NCI-H446 treated with DMSO at 0.1 percent for 48 hours (cell line): ENCODE measurements at places on chromosomes 2 and 18.

- DNase-seq = no peak
Measured at GRCh38 chr2:12897181-12897580, 180.4 kb downstream of the TRIB2 start.

DNA sequence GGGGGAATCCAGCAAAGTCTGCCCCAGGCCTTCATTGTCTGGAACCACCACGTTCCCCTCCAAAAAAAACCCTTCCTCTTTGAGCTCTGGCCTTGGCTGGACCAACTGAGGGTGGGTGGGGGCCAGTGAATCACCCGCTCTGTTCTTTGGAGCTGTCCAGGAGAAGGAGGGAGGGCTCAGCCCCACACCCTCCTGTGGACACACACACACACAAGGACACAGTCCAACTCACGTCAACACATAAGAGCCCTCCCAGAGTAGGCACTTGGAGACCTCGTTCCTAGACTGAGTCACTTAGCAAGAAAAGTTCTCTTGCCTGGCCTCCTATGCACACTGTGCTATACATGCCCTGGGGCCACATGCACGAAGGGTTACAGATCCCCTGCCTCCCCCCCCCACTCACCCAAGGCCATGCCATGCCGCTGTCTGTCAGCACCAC is 1.2 kb upstream of the TNS1 start:
- no peak for DNase-seq

DNA sequence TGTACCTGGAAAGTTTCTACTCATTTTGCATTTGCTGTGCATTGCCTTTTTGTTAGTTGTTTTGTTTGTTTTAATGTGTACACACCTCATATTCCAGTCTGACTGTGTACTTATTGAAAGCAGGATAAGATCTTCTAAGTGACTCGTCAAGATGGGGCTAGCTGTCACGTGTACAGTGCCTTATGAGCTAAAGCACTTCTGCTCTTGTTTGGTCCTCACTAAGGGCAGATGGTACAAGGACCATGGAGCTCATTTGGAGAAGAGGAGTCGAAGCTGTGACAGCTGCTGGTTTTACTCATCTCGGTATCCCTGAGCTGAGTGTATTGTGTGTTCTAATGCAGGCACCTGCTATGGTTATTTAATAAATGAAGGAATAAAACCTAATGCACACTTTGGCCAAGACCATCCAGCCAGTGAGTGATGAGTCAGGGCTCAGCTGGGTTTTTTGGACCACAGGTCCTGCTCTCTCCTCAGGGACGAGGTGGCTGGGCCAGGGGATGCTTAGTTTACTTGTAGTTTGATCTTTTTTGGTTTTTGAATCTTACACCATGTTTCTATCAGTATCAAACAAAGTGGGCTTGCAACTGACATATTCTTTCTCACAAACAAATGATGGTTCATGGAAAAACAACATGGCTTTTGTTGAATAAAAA is 152.5 kb upstream of the APCDD1 start:
- DNase-seq = peak; percentile 79

- no peak for DNase-seq
Measured at GRCh38 chr2:221077251-221077650, 494.9 kb downstream of the EPHA4 start.

GRCh38 chr2:219459460-219460311 is 25.0 kb downstream of the SPEG start:
- peak; percentile 21 for DNase-seq

- no peak for DNase-seq
Measured at GRCh38 chr18:13934676-13935075, 19.3 kb upstream of the MC2R start.

DNA sequence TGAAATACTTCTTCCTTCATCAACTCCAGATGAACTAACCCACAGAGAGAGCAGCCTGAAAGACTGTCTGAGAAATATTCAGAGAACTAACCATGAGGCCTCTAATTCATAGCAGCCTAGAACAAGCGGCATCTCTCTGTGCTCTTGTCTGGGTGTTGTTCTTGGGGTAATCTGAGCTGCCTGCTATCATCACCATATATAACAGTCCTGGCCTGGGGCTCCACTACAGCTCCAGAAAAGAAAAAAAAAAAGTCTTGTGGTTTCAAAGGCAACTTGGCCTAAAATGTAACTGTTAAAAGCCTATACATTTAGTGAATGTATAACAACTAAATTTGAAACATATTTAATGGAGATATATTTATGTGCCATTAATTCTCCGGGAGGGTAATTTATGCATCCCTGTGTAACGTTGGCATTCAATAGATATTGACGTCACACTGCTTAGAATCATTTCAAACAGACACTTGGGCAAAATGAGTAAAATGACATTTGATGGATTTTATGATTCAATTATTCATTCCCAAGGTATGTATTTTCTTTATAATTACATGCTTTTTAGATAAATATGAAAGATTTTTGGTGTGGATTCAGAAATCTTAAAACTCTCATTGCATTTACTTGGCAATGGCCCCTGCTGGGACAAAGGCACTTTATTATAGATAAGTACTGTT is 294.3 kb downstream of the HRH4 start:
- DNase-seq = no peak

- no peak for DNase-seq
Measured at GRCh38 chr2:197614532-197614931, 60.9 kb downstream of the RFTN2 start.

DNA sequence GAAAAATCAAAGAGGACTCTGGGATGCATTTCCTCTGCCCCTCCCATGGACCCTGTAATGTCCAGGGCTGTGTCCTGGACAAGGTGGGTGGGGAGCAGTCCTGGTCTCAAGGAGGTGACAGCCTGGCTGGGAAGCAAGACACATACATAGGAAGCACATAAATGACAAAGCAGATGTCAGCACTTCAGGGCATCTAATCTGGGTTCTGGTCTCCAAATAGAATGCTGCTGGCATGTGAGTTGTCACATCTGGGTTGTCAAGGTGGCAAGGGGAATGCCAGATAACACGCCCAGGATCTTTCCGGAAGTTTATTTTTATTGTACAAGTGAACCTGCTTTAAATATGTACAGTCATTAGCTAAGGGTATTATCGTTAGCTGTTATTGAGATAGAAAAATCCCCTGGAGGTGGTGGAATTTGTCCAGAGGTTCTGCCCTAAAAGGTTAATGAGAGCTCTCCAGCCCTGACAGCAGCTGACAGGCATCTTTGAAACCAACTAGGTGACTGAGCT is 5.6 kb downstream of the IL1F10 start:
- DNase-seq = no peak

DNA sequence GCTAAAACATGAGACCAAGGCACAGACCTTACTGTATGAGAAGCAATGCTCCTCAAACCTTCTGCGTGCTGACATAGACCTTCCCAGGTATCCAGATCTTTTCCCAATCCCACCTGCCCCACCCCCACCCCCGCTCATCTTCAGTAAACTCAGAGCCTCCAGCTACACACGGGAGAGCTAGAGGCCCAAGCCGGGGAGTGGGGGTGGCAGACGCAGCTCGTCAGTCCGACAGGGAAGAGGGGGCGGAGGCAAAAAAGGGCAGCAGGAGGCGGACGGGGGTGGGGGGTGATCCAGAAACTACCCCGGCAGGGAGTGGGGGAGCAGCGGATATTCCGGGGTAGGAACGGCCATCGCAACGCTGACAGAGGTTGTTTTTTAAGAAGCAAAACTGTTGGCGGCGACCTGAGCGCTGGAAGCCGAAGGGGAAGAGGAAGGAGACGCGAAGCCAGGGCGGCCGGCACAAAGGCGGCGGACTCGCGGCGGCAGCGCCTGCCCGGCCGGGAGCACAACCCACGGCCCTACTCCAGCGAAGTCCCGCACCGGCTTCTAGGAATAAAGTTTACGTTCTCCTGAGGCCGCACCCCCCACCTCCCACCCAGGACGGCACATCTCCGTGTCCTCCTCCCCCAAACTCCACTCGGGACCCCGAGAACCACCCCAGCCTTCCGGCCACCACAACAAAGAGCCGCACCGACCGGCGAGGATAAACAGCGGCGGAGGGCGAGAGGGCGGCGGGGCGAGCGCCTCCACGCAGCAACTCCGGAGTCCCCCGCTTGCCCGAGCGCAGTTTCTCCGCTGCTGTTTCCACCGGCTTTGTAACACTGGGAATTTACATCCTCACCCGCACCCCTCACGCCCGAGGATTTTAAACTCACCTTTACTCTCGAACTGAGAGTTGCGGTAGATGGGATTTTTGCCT is 722 bp downstream of the BAZ2B start:
- DNase-seq = peak; percentile 86

GRCh38 chr2:220665108-220665471 is 907.0 kb downstream of the EPHA4 start:
- no peak for DNase-seq

GRCh38 chr2:159074605-159075004 is 106.2 kb downstream of the TANC1 start:
- DNase-seq = no peak

DNA sequence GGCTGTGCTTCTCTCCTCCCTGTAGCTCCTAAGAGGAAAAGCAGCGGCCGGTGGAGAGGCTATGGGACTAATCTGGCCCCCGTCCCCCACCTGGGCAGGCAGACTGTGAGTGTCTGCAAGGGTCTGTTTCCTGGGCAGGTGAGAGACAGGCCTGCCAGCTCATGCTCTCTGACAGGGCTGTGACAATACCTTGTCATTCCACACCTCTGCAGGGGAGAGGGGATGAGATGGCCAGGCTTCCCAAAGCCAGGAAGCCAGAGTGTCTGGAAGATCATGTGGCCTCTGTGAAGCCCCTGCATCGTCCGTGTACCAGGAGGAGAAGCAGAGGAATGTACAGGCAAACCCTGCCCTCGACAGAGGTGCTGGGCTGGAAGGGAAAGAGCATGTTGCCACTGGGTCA is 142.5 kb upstream of the GATA6 start:
- DNase-seq = no peak

- peak; percentile 43 for DNase-seq
Measured at GRCh38 chr2:182248362-182248761, 178.5 kb downstream of the PDE1A start.

DNA sequence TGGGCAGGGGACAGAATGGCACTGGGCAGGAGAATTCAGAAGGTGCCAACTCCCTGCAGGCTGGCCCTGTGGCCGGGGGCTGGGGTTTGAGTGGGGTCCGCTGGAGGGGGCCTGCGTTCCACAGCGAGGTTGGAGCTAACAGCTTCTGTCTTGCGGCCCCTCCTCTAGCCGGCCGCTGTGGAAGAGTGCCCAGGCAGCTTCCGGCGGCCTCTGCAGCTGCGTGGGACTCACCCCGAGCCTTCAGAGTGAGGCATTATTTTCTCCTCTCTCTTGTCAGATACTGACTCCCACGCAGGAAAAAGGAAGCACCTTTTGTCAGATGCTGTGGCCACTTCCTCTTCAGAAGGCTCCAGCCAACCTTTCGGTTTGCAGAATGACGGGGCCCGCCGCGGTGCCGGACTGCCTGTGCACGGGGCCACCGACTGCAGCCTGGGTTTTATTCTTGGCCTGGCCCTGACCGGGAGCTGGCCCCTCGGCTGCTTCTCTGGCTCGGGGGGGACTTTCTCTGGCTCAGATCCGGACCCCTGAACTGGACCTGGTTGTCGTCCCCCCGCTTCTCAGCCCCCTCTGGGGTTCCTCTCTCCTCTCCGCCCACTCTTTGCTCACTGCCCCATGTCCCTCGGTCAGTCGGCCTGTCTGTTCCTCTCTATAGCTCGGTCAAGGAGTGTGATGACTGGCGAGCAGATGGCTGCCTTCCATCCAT is 40.1 kb downstream of the ARHGAP25 start:
- no peak for DNase-seq

- no peak for DNase-seq
Measured at GRCh38 chr2:179773986-179774385, 87.4 kb downstream of the ZNF385B start.

- no peak for DNase-seq
Measured at GRCh38 chr2:162060532-162060931, 13.5 kb downstream of the DPP4 start.

- no peak for DNase-seq
Measured at GRCh38 chr2:27972311-27972710, 81.8 kb downstream of the BABAM2 start.

GRCh38 chr2:160632084-160632975 is 138.7 kb upstream of the RBMS1 start:
- no peak for DNase-seq

- DNase-seq = no peak
Measured at GRCh38 chr2:30732876-30733275, 74.4 kb downstream of the CAPN13 start.

DNA sequence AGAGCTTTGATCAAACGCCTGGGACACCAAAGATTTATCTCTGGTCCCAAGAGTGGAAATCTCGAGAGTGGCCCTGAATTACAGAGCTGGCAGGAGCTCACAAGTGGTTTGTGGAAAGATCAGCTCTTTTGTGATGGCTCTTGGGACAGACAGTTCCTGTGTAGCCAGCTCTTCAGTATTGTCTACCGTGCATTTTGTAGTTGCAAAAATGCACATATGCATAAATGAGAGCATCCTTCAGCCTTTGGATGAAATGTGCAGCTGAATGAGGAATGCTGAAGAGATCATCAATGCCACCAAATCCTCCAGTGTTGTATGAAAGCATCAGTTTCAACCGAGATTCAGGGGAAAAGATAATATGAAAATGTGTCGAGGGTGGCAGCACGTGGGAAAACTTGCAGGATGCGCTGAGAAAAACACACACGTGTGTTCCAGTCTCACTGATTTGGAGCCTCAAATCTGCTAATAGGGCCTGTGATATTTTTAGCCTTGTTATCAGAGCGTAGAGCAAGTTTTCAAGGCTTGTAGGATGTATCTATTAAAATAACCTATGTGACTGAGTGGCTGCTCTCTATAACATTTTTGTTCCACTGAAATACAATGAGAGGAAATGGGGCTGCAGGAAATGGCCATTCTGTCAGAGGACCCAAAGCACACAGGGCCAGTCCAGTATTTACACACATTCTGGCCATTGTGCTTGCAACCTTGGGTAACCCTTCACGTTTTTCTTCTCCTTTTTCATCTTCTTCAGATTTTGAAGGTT is 138.7 kb downstream of the PRKCE start:
- no peak for DNase-seq

DNA sequence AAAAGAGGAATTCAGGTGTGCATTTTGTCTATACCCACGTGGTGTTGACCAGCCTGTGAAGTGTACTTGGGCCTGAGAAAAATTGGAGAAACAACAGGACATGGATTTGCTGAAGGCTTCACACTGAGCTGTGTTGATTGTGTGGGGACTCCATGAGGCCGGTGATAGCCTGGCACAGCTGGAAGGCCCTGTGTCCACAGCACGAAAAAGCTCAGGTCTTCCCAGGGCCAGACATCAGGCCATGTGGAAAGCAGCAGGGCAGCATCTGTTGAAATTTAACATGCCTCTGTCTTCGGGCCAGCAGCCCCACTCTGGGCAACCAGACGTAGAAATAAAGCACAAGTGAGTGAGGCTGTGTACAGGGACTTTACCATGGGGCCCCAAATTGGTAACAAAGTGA is 84.1 kb downstream of the HS6ST1 start:
- no peak for DNase-seq
